ENCODE measurements at places on chromosomes 4 and X.

DNA sequence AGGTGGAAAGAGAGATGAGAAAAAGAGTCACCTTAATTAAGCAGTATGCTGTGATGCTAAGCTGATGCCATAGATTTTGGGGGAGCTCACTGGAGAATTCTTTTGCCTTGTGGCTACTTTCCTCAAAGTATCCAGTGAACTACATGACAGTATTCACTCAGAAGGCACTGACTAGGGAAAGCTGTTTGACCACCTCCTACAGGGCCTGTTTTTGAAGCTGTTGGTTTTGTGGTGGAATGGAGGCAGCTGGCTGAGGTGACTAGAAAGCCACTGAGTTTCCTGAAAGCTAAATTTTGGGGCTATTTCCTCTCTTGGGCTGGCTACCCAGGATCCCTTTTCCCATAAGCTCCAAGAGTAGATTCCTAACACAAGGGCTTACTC, 124.8 kb upstream of the EOLA2 start:
- DNase-seq = no peak

DNA sequence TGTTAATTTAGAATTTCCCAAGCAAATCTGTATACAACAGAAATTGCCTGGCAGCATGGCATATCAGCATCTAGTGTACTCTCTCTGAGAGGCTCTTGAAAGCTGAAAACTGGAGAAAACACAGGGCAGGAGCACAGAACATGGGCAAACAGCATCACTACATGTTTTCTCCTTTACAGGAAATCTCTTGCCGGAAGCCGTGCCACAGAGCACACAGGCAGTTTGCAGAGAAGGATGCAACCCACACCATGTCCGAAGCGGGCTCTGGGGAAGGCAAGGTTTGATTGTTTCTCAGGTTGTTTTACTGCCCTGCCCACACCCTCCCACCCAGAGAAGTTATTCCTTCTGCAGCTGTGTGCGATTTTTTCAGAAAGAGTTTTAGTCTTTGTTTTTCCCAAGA, 41.1 kb upstream of the FAM9C start:
- no peak for DNase-seq

DNA sequence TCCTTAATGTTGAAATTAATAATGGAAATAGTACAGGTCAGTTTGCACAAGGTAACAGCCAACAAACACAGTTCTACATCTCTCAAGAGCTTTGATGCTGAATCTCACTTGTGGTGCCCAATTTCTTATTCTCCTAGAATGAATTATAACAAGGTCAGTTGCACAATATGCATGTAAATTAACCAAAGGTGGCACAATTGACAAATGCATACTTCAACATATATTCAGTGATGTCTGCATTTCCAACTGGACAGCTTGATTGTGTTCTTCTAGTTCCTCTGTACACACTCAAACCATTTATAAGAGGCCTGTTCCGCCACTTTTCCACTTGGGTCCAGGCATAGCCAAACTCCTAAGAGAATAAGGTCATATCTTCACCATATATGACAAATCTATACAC, 210.3 kb upstream of the EPHA5 start:
- no peak for DNase-seq

- DNase-seq = no peak
Measured at GRCh38 chrX:132738951-132739350, 219.5 kb downstream of the HS6ST2 start.

DNA sequence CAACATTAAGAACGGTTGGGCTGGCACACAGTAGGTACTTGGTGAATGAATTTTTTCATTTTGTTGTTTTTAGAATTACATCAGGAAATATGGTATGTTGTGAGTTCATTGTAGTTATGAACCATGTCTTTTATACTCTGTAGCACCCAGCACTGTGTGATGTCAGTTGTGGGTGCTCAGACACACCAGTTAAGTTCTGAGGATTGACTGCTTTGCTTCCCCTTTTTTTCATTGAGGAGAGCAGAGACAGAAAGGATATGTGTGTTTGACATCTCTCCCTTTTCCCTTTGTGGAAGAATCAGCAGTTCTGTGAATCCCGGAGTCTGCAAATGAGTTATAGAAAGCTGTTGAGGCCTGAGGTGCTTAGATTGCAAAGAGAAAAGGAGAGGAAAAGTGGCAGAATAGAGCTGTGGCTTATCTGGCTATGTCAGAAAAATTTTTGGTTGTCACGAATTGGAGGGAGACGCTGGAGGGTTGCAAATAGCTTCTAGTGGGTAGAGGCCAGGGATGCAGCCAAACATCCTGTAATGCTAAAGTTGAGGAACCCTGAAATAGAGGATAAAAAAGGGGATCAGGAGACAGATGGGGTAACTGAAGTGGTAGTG, 13.1 kb downstream of the SMAD1 start:
- no peak for DNase-seq

DNA sequence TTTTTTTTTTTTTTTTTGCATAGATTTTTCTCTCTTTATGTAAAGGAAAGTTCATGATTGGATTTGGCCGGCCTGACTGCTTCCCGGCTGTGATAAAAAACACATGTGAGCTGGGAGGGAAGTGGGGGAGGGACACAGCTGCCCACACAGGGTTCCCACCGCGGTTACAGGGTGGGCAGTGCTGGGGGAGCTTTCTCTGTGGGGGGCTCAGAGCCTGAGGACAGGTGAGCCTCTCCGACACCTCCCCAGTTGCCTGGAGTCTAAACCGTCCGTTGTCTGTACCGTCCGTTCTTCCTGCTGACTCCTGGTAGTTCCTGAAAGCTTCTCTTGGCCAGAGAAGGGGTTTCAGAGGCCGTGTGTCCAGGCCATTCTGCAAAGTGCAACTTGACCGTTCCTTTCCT, 21.8 kb downstream of the SHOX start:
- no peak for DNase-seq

GRCh38 chrX:110163488-110163887, 154.4 kb downstream of the AMMECR1 start:
- DNase-seq = no peak

DNA sequence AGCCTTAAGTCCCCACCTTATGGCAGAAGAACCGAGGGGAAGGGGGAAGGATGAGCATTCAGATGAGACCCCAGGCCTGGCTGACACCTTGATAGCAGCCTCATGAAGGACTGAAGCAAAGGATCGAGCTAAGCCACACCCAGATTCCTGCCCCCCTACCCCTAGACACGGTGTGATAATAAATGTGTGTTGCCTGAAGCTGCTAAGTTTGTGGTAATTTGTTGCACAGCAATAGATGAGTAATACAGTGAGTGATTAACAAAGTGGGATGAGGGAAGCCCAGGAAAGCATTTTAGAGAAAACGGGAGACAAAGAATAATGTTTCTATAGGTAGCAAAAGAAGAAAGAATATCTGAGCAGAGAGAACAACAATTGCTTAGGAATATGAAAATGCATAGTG, 404.2 kb downstream of the MID1IP1 start:
- no peak for DNase-seq

- no peak for DNase-seq
Measured at GRCh38 chrX:19361701-19362100, 18.0 kb downstream of the PDHA1 start.
